ENCODE measurements at places on chromosomes 1 and 21. TPM values are rescaled to one million over a fixed set of nuclear protein-coding genes. Genes with fewer than 3 reads are reported as not detected.

Gene CEPT1
- 57.3 TPM for polyA plus RNA-seq

Gene SLC44A3
- 70.5 TPM for polyA plus RNA-seq

Gene SLAMF7
- 5.8 TPM for polyA plus RNA-seq

Gene MFAP2
- 121 TPM for polyA plus RNA-seq

Gene BRDT
- not detected for polyA plus RNA-seq

Gene FAM131C
- polyA plus RNA-seq: 1.1 TPM

Gene SMPDL3B
- 17.0 TPM for polyA plus RNA-seq

Gene AMY1A
- polyA plus RNA-seq: not detected

Gene OVAAL
- not detected for polyA plus RNA-seq

Gene AIRE
- polyA plus RNA-seq: 14.3 TPM

Gene KCNJ6
- 0.39 TPM for polyA plus RNA-seq

Gene FAM72C
- 1.6 TPM for polyA plus RNA-seq

Gene APOBEC4
- polyA plus RNA-seq: 0.09 TPM

Gene RHBDL2
- polyA plus RNA-seq: 0.72 TPM

Gene C2CD4D
- polyA plus RNA-seq: 0.78 TPM

Gene LYPLA2
- 75.7 TPM for polyA plus RNA-seq

DNA sequence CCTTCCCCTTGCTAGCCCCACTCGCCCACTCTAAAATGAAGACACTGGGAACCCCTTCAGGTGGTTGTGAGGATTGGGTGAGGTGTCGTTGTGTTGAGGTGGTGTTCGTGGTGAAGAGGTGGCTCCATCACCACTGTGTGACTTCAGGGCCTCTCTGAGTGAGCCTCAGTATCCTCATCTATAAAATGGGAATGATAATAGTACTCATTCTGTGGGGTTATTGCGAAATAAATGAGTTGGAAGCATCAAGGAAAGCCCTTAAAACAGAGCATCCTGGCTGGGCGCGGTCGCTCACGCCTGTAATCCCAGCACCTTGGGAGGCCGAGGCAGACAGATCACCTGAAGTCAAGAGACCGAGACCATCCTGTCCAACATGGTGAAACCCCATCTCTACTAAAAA is 6.7 kb upstream of the MARCKSL1 start:
- H3K36me3 ChIP-seq: no peaks in the 10 kb centered on the region
- no peak overlapping the region for H3K4me3 ChIP-seq
- no peak for DNase-seq
- no peak overlapping the region for H3K27ac ChIP-seq
- H3K27me3 ChIP-seq: no peaks in the 10 kb centered on the region

GRCh38 chr21:25568246-25568645 is 39.0 kb downstream of the MRPL39 start:
- H3K27ac ChIP-seq: peak overlapping the region; percentile 8
- H3K4me3 ChIP-seq: no peak overlapping the region
- H3K36me3 ChIP-seq: peaks cover 3% of the 10 kb centered on the region
- no peaks in the 10 kb centered on the region for H3K27me3 ChIP-seq
- H3K4me1 ChIP-seq: no peaks in the 10 kb centered on the region
- DNase-seq: peak; percentile 22

GRCh38 chr1:232445361-232446106 is 184.4 kb downstream of the SIPA1L2 start:
- no peak overlapping the region for H3K27ac ChIP-seq
- H3K27me3 ChIP-seq: no peaks in the 10 kb centered on the region
- no peak for DNase-seq
- H3K4me3 ChIP-seq: no peak overlapping the region
- peaks cover 25% of the 10 kb centered on the region for H3K36me3 ChIP-seq

DNA sequence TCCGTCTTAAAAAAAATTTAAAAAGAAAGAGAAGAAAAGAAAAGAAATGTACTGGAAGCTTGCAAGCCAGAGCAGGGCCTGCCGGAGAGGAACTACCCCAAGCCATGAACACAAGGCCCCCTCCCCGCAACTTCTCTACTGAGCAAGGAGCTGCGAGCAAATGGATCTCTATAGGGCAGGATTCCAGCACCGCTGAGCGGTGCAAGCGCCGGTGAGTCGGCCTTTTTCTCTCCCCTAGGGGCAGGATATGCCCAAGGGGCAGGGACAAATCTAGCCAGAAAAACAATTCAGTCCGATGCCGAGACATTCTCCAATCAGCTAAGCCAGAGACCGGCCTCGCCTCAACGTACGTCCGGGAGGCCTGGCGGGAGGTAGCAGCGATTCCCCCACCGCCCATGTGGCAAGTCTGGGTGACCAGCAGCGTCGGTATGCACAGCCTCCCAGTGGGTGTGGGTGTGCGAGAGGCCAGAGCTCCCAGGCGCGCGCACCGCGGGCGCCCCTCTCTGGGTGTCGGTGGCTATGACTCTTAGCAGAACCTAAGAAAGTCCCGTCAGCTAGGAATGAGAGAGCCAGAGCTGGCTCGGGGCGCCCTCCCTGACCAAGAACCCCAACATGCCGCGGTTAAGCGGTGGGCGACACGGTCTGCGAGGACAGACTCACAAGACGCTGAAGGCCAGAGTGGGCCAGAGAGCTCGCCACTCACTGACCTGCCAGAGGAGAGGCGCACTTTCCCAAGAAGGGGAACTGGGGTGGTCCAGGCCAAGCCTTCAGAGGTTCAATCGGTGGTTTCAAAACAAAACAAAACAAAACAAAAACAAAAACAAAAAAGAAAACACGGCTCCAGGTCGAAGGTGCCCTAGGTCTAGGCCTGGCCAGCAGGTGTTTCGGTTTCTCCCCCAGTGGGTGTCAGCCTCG is 1.9 kb downstream of the CSMD2 start:
- peak; percentile 30 for DNase-seq
- no peaks in the 10 kb centered on the region for H3K4me1 ChIP-seq
- no peak overlapping the region for H3K27ac ChIP-seq
- no peak overlapping the region for H3K4me3 ChIP-seq

DNA sequence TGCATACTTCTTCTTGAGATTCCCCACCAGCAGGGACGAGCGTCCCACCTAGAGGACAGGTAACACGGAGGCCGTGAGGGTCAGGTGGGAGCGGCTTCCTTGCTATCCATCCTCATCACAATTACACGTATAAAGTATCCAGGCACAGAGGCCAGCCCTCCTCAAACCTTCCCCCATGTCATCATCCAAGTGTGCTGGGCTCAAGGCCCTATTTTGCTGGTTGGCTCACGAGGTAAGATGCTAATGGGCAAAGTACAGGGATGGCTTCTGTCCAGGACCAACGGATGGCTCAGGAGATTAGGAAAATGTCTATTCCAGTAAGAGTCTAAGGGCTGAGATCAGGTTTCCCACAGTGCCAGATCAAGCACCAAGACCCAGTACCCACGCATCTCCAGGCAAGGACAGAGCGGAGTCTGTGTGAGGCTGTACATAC is 11.5 kb upstream of the A3GALT2 start:
- H3K27ac ChIP-seq: no peak overlapping the region
- no peak for DNase-seq
- peaks cover 76% of the 10 kb centered on the region for H3K36me3 ChIP-seq
- no peaks in the 10 kb centered on the region for H3K27me3 ChIP-seq
- no peak overlapping the region for H3K4me3 ChIP-seq

DNA sequence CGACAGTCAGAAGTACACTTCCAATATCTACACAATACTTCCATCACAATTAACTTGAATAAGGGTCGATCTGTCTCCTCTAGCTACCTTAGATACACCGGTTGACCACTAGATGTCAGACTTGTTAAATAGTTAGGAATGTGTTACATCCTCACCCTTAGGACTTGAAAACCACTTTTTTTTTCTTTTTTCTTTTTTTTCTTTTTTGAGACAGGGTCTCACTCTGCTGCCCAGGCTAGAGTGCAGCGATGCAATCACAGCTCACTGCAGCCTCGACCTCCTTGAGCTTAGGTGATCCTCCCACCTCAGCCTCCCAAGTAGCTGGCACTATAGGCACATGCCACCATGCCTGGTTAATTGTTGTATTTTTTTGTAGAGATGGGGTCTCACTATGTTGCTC is 120.4 kb upstream of the GREM2 start:
- peak; percentile 26 for DNase-seq
- no peaks in the 10 kb centered on the region for H3K27me3 ChIP-seq
- H3K27ac ChIP-seq: no peak overlapping the region
- no peaks in the 10 kb centered on the region for H3K36me3 ChIP-seq
- H3K4me3 ChIP-seq: no peak overlapping the region
- H3K4me1 ChIP-seq: no peaks in the 10 kb centered on the region

GRCh38 chr1:40167317-40167716 is 6.1 kb downstream of the RLF start:
- no peaks in the 10 kb centered on the region for H3K36me3 ChIP-seq
- no peak for DNase-seq
- peaks cover 4% of the 10 kb centered on the region for H3K4me1 ChIP-seq

- H3K27me3 ChIP-seq: no peaks in the 10 kb centered on the region
- no peak overlapping the region for H3K27ac ChIP-seq
- H3K4me3 ChIP-seq: no peak overlapping the region
- no peaks in the 10 kb centered on the region for H3K36me3 ChIP-seq
- peak; percentile 39 for DNase-seq
- no peaks in the 10 kb centered on the region for H3K4me1 ChIP-seq
Observed at GRCh38 chr1:160768295-160768657, 27.7 kb upstream of the LY9 start.

- no peak overlapping the region for H3K27ac ChIP-seq
- no peaks in the 10 kb centered on the region for H3K36me3 ChIP-seq
- H3K4me1 ChIP-seq: no peaks in the 10 kb centered on the region
- peaks cover 15% of the 10 kb centered on the region for H3K27me3 ChIP-seq
- no peak overlapping the region for H3K4me3 ChIP-seq
Observed at GRCh38 chr1:88455621-88456256, 228.3 kb upstream of the PKN2 start.

GRCh38 chr1:182113879-182114626 is 52.5 kb upstream of the ZNF648 start:
- no peak overlapping the region for H3K27ac ChIP-seq
- no peaks in the 10 kb centered on the region for H3K4me1 ChIP-seq
- no peaks in the 10 kb centered on the region for H3K36me3 ChIP-seq
- no peak for DNase-seq
- H3K27me3 ChIP-seq: no peaks in the 10 kb centered on the region

- H3K36me3 ChIP-seq: no peaks in the 10 kb centered on the region
- H3K27ac ChIP-seq: no peak overlapping the region
- H3K27me3 ChIP-seq: no peaks in the 10 kb centered on the region
- no peak for DNase-seq
- H3K4me3 ChIP-seq: no peak overlapping the region
- H3K4me1 ChIP-seq: no peaks in the 10 kb centered on the region
Observed at GRCh38 chr1:231643071-231643934, 16.7 kb downstream of the DISC1 start.

GRCh38 chr21:46455575-46456385 is 2.9 kb upstream of the DIP2A start:
- DNase-seq: peak; percentile 12
- no peak overlapping the region for H3K4me3 ChIP-seq
- peaks cover 9% of the 10 kb centered on the region for H3K36me3 ChIP-seq
- H3K27me3 ChIP-seq: no peaks in the 10 kb centered on the region
- H3K4me1 ChIP-seq: peaks cover 42% of the 10 kb centered on the region

- no peaks in the 10 kb centered on the region for H3K27me3 ChIP-seq
- no peak overlapping the region for H3K27ac ChIP-seq
- no peaks in the 10 kb centered on the region for H3K36me3 ChIP-seq
- DNase-seq: no peak
- H3K4me1 ChIP-seq: peaks cover 9% of the 10 kb centered on the region
- H3K4me3 ChIP-seq: no peak overlapping the region
Observed at GRCh38 chr21:39134288-39134810, 48.9 kb downstream of the PSMG1 start.

GRCh38 chr21:31892686-31893085 is 19.9 kb downstream of the HUNK start:
- DNase-seq: no peak
- H3K36me3 ChIP-seq: no peaks in the 10 kb centered on the region
- H3K4me3 ChIP-seq: no peak overlapping the region
- H3K4me1 ChIP-seq: peaks cover 47% of the 10 kb centered on the region
- H3K27ac ChIP-seq: no peak overlapping the region

DNA sequence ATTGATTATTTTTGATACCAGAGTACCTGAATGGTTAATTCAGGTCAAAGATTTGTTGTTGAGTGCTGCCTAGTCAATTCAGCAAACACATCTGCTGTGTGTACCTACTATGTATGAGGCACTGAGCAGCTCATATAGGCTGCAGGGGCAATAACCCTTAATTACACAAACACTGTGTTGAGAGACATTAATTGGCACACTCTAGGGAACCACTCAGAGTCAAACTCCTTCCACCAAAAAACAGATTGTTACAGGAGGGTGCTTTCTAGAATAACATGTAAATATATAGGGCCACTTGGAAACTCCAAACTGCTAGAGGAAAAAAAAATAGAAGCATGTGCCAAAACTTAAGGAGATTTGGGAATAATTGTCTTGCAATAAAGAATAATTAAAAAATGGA is 31.3 kb downstream of the UBE2U start:
- H3K27ac ChIP-seq: no peak overlapping the region
- DNase-seq: no peak
- H3K27me3 ChIP-seq: no peaks in the 10 kb centered on the region
- H3K36me3 ChIP-seq: no peaks in the 10 kb centered on the region
- no peak overlapping the region for H3K4me3 ChIP-seq
